HL-60 (cell line): ENCODE measurements at places on chromosomes 16 and 17.

DNA sequence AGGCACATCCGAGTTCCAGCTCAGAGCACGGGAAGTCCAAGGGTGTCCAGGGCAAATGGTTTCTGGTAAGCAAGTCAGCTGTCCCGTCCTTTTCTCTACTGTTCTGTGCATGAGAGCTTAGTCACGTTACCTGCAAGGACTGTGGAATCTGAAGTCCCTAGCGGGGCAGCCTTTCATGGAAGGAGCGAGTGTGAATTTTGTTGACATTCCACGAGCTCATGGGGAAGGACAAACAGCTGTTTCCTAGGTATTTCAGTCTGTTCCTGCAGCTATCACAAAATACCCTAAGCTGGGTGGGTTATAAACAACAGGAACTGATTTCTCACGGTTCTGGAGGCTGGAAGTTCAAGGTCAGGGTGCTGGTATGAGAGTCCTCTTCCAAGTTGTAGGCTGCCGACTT, 109.2 kb downstream of the SDR42E1 start:
- DNase-seq, result no peak

GRCh38 chr17:83161298-83162034, 82.1 kb downstream of the METRNL start:
- DNase-seq, result no peak

GRCh38 chr16:23826528-23827045, 9.2 kb upstream of the PRKCB start:
- peak; percentile 92 for DNase-seq

DNA sequence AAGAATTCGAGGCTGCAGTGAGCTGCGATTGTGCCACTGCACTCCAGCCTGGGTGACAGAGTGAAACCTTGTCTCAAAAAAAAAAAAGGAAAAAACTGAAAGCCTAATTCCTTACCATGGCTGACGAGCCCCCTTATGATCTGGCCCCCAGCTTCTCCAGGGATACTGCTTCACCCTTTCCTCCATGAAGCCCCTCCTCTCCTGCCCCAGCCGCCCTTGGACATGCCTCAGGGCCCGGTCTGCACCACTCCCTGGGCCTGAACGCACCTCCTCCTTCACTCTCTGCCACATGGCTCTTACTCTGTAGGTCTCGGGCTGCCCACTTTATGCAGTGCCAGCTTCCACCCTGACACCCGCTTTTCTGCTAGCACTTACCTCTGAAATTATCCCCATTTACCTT, 65.3 kb downstream of the COG7 start:
- no peak for DNase-seq

GRCh38 chr17:17155568-17155967, 50.6 kb downstream of the PLD6 start:
- no peak for DNase-seq

- peak; percentile 55 for DNase-seq
Observed at GRCh38 chr16:89096768-89097391, 3.2 kb downstream of the ACSF3 start.

GRCh38 chr17:44902135-44902760, 3.0 kb upstream of the EFTUD2 start:
- DNase-seq, result no peak

DNA sequence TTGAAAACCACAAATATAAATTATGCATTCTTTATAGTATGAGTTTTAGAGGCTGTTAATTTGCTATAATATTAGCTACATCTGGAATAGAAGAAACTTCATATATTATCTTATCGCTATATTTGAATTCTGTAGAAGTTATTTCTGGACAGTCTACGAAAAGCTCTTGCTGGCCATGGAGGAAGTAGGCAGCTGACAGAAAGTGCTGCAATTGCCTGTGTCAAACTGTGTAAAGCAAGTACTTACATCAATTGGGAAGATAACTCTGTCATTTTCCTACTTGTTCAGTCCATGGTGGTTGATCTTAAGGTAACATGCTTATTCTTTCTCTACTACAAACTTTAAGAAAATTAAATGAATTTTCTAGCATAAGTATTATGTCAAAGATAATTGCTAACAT, 96.8 kb downstream of the OMG start:
- DNase-seq, result no peak

- no peak for DNase-seq
Observed at GRCh38 chr17:6675201-6675825, 23.8 kb downstream of the C17orf100 start.

GRCh38 chr16:58843675-58844074, 109.6 kb upstream of the GOT2 start:
- peak; percentile 36 for DNase-seq

GRCh38 chr17:42775534-42776098, 2.4 kb downstream of the VPS25 start:
- DNase-seq, result peak; percentile 73

DNA sequence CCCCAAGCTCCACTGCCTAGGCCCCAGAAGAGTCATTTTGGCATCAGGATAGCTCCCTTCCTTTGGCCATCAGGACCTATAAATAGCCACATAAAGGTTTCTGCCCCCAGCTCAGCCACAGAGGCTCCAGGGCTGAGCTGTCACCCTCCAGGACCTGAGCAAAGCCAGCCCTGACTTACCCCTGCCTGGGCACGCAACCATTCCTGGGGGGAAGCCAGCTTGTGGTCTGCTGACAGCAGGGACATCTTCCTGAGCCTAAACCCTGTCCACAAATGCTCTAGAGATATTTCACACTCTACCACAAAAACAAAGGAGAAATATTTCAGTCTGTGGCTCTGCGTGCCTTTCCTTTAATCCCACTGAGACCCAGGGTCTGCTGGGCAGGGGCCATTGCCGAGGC, 123.7 kb upstream of the CCL2 start:
- no peak for DNase-seq

GRCh38 chr16:87163637-87164036, 153.6 kb downstream of the C16orf95 start:
- DNase-seq, result no peak

- DNase-seq, result no peak
Observed at GRCh38 chr16:69406780-69407331, 17.6 kb upstream of the CYB5B start.

GRCh38 chr16:1323296-1324239, 9.9 kb upstream of the BAIAP3 start:
- DNase-seq, result no peak

DNA sequence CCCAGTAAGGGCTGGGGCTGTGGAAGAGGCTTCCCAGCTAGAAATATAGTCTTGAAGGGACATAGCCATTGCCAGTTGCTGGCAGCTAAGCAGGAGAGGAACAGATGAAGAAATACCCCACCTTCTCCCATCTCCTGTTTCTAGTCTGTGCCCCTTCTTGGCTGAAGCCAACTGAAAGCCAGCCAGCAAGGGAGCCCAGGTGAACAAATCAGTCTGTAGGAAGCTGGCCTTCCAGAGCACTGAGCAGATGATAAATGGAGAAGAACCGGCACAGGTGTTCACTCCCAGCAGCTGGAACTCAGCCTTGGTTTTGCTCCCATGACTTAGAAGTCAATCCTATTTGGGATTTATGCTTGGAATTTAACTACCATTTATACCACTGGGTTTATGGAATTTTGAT, 69.2 kb upstream of the DHX40 start:
- DNase-seq, result no peak

DNA sequence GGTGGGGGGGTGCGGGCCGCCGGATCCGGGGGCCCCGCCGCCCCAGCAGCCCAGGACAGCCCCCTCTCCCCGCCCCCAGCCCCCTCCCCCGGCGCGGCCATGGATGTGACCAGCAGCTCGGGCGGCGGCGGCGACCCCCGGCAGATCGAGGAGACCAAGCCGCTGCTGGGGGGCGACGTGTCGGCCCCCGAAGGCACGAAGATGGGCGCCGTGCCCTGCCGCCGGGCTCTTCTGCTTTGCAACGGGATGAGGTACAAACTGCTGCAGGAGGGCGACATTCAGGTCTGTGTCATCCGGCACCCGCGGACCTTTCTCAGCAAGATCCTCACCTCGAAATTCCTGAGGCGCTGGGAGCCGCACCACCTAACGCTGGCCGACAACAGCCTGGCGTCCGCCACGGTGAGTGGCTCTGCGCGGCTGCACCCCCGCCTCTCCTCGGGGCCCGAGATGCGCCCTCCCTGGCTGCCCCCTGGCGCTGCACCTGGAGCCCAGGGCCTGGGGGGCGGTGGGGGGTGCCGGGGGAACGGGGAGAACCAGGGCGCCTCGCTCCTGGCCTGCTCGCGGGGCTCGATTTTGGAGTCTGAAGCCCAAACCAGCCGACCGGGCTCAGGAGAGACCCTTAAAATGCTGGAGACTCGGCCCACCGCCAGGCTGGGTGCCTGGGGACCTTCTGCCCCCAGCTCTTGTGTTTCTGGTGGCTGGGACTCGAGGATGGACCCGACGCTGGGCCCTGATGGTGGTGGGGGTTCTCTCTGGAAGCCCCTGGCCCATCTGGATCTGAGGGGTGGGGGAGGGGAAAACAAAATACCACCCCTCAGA, 744 bp downstream of the CMIP start:
- peak; percentile 6 for DNase-seq

- DNase-seq, result peak; percentile 67
Observed at GRCh38 chr17:55763856-55764255, 13.0 kb downstream of the PCTP start.

DNA sequence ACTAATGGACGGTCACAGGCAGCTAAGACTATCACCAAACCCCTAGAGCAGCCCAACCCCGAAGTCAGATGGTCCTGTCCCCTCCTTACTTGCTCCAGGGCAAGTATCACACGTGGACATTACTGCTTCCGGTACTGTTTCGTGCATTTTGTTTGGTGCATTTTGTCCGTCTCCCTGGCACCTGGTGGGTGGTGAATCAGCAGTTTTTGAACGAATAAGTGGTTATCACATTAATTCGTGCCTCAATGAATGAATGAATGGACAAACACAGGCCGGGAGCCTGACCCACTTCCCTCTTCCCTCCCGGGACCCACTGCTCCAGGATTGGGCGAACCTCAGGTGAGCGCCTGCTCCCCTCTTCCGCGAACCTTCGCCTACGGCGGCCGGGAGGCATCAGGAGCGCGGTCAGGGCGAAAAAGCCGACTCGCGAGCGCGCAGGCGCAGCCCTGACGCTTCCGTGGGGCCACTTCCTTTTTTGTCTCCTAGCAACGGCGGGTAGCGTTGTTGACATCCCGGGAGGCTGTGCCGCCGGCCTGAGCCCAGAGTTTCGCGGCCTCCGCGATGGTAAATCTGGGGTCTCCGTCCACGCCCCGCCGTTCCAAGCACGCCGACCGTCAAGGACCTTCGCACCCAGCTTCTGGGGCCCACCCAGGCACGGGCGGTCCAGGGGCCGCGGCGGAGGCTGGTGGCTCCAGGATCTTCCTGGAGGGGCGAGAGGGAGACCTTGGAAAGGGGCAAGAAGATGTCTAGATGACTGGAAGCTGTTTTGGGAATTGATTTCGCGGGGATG, at the start of gene DYNLRB2:
TSS of gene DYNLRB2 (plus strand) at position 478 of the 790 bp plus-strand sequence. CDS start at position 562, 84 bp downstream.
- DNase-seq, result peak; percentile 92

- no peak for DNase-seq
Observed at GRCh38 chr17:80109713-80110446, 8.5 kb downstream of the GAA start.

DNA sequence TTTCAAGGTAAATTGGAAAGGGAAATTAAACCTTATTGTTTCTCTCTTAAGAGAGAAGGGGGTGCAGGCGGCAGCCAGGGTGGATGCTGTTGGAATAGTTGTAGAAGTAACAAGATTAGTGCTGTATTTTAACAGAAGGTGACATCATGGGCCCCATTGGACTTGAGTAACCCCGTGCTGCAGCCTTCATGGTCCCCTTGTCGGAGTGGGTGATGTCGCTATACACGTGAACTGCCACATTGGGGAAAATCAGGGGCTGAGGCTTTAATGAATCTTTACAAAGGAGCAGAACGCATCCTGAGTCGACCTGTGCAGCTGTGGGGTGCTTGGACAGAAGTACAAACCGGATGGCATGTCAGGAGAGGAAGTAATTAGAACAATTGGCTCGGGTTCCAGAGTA, 3.2 kb downstream of the SNX11 start:
- no peak for DNase-seq

DNA sequence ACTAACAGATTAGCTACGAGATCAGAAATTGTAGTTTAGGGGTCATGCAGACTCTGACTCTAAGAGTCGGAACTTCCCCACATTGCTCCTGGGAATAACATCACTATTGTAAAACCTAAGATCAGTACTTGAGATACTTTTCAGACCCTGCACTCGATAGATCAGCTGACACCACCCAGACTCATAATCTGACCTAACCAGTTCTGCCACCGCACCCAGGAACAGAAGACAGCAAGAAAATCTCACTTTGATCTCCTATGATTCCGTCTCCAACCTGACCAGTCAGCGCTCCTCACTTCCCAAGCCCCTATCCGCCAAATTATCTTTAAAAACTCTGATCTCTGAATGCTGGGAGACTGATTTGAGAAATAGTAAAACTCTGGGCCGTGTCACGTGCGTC, 27.2 kb upstream of the ASGR2 start:
- no peak for DNase-seq

- DNase-seq, result no peak
Observed at GRCh38 chr16:77424871-77425604, 9.8 kb downstream of the ADAMTS18 start.

DNA sequence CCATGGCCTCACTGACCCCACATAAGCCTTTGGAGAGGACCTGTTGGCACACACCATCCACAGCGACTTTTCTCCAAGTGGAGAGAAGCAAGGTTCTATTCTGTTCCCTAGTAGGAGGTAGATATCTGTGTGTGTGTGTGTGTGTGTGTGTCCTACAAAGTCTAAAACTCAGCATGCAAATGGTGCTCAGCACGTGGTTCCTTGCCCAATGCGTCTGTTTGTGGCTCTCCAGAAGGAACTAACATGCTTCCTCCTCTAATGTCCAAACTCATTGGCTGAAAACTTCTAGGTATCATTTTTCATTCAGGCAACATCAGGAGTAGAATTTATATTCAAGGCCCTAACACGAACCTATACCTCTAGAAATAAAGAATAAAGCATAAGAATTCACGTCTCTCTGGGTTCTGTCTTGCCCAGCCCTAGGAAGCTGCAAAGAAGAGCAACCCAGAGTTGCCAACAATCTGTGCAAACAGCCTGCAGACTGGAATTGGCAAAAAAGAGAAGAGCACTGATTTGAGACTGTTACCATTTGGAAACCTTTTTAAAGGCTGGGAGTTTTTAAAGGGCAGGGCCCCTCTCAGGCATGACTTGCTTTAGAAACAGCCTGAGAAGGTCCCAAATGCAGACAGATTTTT, 25.5 kb downstream of the MAP3K14 start:
- peak; percentile 88 for DNase-seq

- DNase-seq, result no peak
Observed at GRCh38 chr17:62708587-62708986, 81.1 kb downstream of the MRC2 start.

GRCh38 chr17:17426184-17426583, 50.6 kb upstream of the MED9 start:
- DNase-seq, result no peak

- no peak for DNase-seq
Observed at GRCh38 chr17:40602445-40603443, 37.5 kb upstream of the CCR7 start.

- DNase-seq, result no peak
Observed at GRCh38 chr16:12784076-12784475, 19.6 kb downstream of the CPPED1 start.

GRCh38 chr16:9139965-9140364, 48.5 kb downstream of the HAPSTR1 start:
- DNase-seq, result peak; percentile 25

- no peak for DNase-seq
Observed at GRCh38 chr17:48502901-48503300, 27.9 kb downstream of the HOXB1 start.

GRCh38 chr17:17179371-17179827, 26.7 kb downstream of the PLD6 start:
- DNase-seq, result no peak
